ENCODE measurements at places on chromosomes 6 and 20. TPM values are rescaled to one million over a fixed set of nuclear protein-coding genes. Genes with fewer than 3 reads are reported as not detected.

Gene LGSN
- not detected for total RNA-seq

Gene MAP3K7
- total RNA-seq = 19.8 TPM

Gene PTK7
- total RNA-seq = 37.8 TPM

Gene MOXD1
- total RNA-seq = under 0.01 TPM

Gene RGS17
- 3.3 TPM for total RNA-seq

Gene FILIP1
- total RNA-seq = 3.8 TPM

Gene IYD
- not detected for total RNA-seq

Gene MYLK2
- total RNA-seq = 42.1 TPM

Gene C6orf132
- under 0.01 TPM for total RNA-seq

Gene GPR31
- total RNA-seq = not detected

Gene CDH22
- 0.13 TPM for total RNA-seq

Gene OR2H2
- total RNA-seq = not detected

Gene GHRH
- total RNA-seq = not detected

Gene KIF6
- 0.13 TPM for total RNA-seq

Gene DDO
- total RNA-seq = 3.3 TPM

Gene HLA-DMB
- 0.25 TPM for total RNA-seq

Gene HSPA1L
- 1.4 TPM for total RNA-seq

Gene KCNK5
- total RNA-seq = not detected

Gene PNPLA1
- not detected for total RNA-seq

Gene HEY2
- total RNA-seq = under 0.01 TPM

Gene NCOA7
- total RNA-seq = 29.8 TPM

Gene WFDC5
- total RNA-seq = not detected

Gene MMP24
- total RNA-seq = 0.13 TPM

Gene GRM1
- total RNA-seq = 0.13 TPM

Gene BPI
- not detected for total RNA-seq

Gene TBXT
- total RNA-seq = not detected

Gene SLC16A10
- under 0.01 TPM for total RNA-seq

Gene CCN2
- 178 TPM for total RNA-seq

Gene PRKN
- total RNA-seq = 0.39 TPM

Gene ECT2L
- total RNA-seq = not detected

Gene C6orf163
- 0.26 TPM for total RNA-seq
